ENCODE measurements at places on chromosomes 5 and 9. TPM values are rescaled to one million over a fixed set of nuclear protein-coding genes. Genes with fewer than 3 reads are reported as not detected.

DNA sequence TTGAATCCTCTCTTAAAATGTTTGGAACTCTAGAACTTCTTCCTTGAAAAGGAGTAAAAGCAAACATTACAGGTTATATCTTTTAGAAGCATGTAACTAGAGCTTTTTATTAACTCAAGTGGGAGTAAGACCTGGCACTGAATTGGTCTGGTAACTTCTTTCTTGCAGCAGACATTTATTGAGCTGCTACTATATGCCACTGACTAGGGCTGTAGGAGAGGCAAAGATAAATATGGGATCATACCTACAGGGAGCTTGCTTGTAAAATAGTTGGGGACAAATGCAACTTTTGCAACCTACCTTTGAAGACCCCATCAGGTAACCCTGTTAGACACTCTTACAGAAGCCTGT lies 231.9 kb upstream of the TUT7 start:
- DNase-seq, result no peak

DNA sequence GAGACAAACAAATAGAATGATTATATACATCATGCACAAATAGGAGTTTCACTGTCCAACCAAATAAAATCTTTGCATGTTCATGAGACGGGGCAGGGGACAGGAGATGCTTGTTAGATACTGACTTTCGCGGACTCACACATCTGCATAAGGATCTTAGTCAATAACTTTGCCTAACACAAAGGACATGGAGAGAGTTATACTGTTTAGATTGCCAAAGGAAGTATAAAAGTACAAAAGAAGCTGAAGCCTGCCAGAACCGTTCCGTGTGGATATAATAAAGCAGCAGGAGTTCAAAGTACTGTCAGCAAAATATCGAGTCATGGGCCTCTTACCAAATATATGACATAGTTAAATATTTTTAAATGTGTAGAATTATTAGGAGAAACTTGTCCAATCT lies 1148.4 kb downstream of the EFNA5 start:
- DNase-seq, result no peak

F2RL1 gene
- 59.5 TPM for total RNA-seq

DNA sequence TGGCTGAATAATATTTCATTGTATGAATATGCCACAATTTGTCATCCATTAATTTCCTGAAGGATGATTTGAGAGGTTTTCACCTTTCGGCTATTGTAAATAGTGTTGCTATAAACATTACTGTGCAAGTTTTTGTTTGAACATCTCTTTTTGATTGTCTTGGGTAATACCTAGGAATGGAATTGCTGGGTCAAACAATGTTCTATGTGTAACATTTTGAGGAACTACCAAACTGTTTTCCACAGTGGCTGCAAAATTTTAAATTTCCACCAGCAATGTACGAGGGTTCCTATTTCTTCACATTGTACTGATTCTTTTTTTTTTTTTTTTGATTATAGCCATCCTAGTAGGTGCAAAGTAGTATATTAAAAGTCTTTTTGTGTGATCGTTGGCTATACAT lies 63.8 kb upstream of the ANKH start:
- DNase-seq, result no peak

MSX2 gene
- total RNA-seq, result 71.1 TPM

DNA sequence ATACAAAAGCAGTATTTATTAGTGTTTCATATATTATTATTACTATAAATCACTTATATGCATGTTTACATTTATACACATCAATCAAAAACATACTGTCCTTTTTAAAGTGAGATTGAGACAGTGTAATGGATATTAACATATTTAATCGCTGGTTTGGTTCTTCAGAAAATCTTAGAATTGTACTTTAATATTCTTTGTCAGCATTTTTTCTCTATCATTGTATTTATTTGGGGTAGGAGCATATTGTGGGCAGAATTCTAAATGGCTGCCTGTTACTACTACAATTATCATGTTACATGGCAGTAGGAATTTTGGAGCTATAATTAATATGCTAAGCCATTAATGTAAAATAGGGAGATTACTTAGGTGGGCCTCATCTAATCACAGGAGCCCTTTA lies 722.6 kb downstream of the TLR4 start:
- no peak for DNase-seq

GRCh38 chr5:89303033-89303480 lies 420.1 kb upstream of the MEF2C start:
- DNase-seq, result no peak

- peak; percentile 88 for DNase-seq
Measured at GRCh38 chr9:105296877-105297287, 52.4 kb downstream of the SLC44A1 start.

ANKDD1B gene
- total RNA-seq, result not detected

GRCh38 chr9:94478755-94479730 lies 75.8 kb upstream of the PCAT7 start:
- DNase-seq, result no peak

- no peak for DNase-seq
Measured at GRCh38 chr9:78358329-78359051, 61.6 kb downstream of the PSAT1 start.

PAM gene
- 213 TPM for total RNA-seq

DNA sequence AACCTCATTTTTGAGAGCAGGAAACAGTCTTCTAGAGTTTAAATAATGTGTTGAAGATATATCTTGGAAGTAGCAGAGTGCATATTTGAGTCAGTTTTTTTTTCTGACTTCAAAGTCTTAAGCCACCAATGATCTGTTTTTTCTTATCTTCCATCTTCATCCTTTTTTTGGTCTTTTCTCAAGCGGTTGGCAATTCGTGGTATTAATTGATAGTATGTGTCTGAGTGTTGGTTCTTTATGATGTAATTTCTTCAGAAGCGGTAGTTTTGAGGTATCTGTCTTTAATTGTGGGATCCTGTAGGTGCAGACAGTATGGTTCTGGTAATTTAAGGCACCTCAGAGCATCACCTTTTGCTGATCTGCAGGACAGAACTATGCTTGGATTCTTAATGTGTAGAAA lies 3.9 kb downstream of the CSNK1G3 start:
- no peak for DNase-seq

Measured in H4 (cell line).